ENCODE measurements at places on chromosomes 12 and 14.
A peak's percentile ranks its signal among the peaks of the same experiment; 100 is the strongest.

- peak; percentile 61 for DNase-seq
These were observed 132.9 kb upstream of the DAAM1 start for GRCh38 chr14:59055439-59056045.

DNA sequence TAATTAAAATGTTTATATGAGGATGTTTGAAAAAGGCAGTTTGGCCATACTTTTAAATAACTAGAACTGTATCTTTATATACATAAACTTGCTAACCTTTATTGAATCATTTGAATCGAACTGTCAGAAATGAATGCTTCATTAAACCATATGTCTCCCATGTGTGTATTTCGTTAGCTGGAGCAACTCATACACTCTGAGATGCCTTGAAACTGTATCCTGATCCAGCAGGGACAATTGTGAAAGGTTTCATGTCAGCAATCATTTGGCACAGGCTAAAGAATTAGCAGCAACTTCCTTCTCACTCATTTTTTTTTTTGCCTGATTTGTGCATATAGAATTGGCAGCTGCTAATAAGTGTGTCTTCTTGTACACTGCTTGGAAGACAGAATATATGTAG is 109.9 kb downstream of the NAV3 start:
- no peak for DNase-seq

GRCh38 chr12:51907083-51907855 is at the start of gene ACVRL1:
ACVRL1 (plus strand) TSS chr12:51907504; CDS start chr12:51912475, 4,971 bp downstream.
- no peak for DNase-seq

GRCh38 chr12:116354950-116355783 is 77.7 kb upstream of the MED13L start:
- no peak for DNase-seq

DNA sequence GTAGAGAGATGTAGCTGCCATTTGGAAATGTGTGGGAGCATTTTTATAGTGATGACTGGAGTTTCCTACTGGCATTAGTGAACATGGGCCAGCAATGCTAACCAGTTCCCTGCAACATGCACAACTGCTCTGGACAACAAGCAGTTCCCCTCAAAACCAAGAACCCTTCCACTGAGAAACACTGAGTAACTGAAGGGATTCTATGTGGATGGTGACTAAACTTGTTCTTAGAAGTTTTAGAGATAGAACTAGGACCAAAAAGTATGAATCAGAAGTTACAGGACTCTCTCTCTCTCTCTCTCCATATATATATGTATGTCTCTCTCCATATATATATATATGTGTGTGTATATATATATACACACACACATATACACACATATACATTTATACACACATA is 7.9 kb downstream of the SERPINA10 start:
- DNase-seq, result no peak

Data from GM12865 (cell line).